ENCODE measurements at places on chromosomes 16 and 17. TPM values are rescaled to one million over a fixed set of nuclear protein-coding genes. Genes with fewer than 3 reads are reported as not detected.

- no peaks in the 10 kb centered on the region for H3K27me3 ChIP-seq
- no peak for DNase-seq
- H3K4me1 ChIP-seq: no peaks in the 10 kb centered on the region
- no peak overlapping the region for H3K27ac ChIP-seq
Measured at GRCh38 chr16:58421529-58421928, 29.3 kb downstream of the GINS3 start.

GRCh38 chr16:85690469-85691064 lies 1.8 kb upstream of the GINS2 start:
- H3K36me3 ChIP-seq: no peaks in the 10 kb centered on the region
- no peak overlapping the region for H3K4me3 ChIP-seq
- H3K4me1 ChIP-seq: peaks cover 26% of the 10 kb centered on the region
- H3K27ac ChIP-seq: no peak overlapping the region

DNA sequence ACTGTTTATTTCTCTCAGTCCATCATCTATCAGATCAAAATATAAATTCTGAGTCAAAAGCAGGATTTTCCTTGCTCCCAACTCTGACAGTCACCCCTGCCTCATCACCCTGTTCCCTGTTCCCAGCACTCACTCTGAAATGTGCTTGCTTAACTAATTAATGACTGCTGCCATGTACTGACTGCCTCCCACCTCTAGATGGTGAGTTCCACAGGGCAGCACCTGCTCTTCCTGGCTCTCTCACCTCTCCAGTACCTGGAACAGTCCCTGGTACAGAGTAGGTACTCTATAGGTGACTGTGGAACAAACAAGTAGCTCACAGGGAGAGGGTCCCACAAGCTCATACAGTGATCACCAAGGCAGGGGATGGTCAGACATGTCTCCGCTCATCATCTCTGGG lies 114.3 kb upstream of the C16orf82 start:
- peaks cover 33% of the 10 kb centered on the region for H3K27me3 ChIP-seq
- DNase-seq: no peak
- H3K4me3 ChIP-seq: no peak overlapping the region
- H3K36me3 ChIP-seq: no peaks in the 10 kb centered on the region
- no peak overlapping the region for H3K27ac ChIP-seq

- H3K4me3 ChIP-seq: no peak overlapping the region
- no peaks in the 10 kb centered on the region for H3K27me3 ChIP-seq
- H3K27ac ChIP-seq: no peak overlapping the region
- H3K4me1 ChIP-seq: no peaks in the 10 kb centered on the region
- peaks cover 40% of the 10 kb centered on the region for H3K36me3 ChIP-seq
- peak; percentile 85 for DNase-seq
Measured at GRCh38 chr16:29848420-29849297, 14.4 kb downstream of the CDIPT start.

DNA sequence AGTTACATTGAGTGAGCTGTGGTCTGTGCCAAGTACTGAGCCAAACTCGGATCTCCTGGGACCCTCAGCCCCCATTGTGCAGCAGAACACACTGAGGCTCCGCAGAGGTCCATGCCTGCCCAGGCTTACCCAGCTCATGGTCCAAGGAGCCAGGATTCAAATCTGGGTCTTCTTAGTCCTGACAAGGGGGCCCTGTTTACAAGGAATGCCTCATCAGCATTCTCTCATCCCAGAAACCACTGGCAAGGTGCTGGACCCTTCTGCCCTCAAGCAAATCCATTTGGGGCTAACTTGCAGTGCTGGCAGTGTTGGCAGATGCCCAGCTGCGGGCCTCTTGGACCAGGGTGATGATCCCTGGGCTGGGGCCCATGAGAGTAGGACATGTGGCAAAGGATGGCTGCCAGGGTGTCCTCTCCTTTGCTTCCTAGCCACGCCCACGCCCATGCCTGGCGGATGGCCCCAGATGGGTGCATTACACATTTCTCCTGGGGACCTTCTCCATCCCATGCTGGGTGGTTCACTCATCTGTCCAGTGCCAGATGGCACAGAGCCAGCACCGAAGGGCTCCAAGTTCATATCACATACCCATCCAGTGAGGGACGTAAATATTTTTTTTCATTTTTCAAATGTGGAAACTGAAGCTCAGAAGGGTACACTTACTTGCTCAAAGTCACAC lies 117.7 kb downstream of the CMIP start:
- H3K4me1 ChIP-seq: peaks cover 34% of the 10 kb centered on the region

The SPATA22 gene
- 4.1 TPM for total RNA-seq

DNA sequence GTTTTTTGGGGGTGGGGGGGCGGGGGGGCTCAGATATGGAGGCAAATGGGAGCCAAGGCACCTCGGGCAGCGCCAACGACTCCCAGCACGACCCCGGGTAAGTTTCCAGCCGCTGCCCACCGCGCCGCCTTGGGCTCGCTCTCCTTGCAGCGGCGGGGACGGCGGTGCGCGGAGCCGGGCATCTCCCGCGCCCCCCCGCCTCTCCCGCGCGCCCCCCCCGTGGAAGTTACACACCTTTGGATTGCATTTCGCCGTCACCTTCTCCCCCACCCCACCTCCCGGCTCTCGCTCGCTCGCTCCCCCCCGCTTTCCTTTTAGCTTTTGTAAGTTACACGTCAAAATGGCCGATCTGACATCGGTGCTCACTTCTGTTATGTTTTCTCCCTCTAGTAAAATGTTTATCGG lies 387 bp downstream of the MSI2 start:
- H3K27me3 ChIP-seq: no peaks in the 10 kb centered on the region
- H3K4me1 ChIP-seq: peaks cover 35% of the 10 kb centered on the region
- H3K27ac ChIP-seq: peak overlapping the region; percentile 94
- H3K36me3 ChIP-seq: no peaks in the 10 kb centered on the region

GRCh38 chr16:85453194-85453678 lies 159.9 kb upstream of the GSE1 start:
- peak; percentile 78 for DNase-seq
- peaks cover 28% of the 10 kb centered on the region for H3K4me1 ChIP-seq
- H3K27ac ChIP-seq: peak overlapping the region; percentile 50
- no peaks in the 10 kb centered on the region for H3K36me3 ChIP-seq
- H3K4me3 ChIP-seq: no peak overlapping the region

DNA sequence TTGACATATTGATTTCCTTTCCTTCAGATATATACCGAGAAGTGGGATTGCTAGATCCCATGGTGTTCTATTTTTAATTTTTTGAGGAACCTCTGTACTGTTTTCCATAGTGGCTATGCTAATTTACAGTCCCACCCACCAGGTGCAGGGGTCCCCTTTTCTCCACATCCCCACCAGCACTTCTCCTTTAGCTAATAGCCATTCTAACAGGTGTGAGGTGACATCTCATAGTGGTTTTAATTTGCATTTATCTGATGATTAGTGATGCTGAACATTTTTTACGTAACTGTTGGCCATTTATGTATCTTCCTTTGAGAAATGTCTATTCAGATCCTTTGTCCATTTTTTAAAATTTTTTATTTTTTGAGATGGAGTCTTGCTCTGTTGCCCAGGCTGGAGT lies 93.9 kb downstream of the SDR42E1 start:
- H3K27me3 ChIP-seq: no peaks in the 10 kb centered on the region
- H3K27ac ChIP-seq: no peak overlapping the region
- no peaks in the 10 kb centered on the region for H3K4me1 ChIP-seq
- no peak for DNase-seq
- no peak overlapping the region for H3K4me3 ChIP-seq

DNA sequence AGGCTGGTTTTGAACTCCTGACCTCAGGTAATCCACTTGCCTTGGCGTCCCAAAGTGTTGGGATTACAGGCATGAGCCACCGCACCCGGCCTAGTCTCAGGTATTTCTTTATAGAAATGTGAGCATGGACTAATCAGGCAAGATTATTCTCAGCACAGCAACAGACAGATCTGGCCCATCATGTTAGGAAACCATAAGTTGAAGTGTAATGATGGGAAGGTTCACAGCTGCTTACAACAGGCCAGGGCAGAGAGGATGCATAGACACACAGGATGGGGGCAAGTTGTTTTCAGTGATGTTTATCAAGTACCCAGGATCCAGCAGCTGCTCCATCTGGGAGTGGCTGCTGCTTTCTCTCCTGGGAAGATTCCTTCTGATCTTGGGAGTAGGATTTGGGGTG lies 16.6 kb upstream of the NOS2 start:
- H3K4me3 ChIP-seq: no peak overlapping the region
- no peak for DNase-seq
- H3K36me3 ChIP-seq: no peaks in the 10 kb centered on the region
- no peak overlapping the region for H3K27ac ChIP-seq
- H3K4me1 ChIP-seq: no peaks in the 10 kb centered on the region
- H3K27me3 ChIP-seq: no peaks in the 10 kb centered on the region

Measured in stomach (tissue), 19 donors.